ENCODE measurements at places on chromosomes 1 and 21. TPM values are rescaled to one million over a fixed set of nuclear protein-coding genes. Genes with fewer than 3 reads are reported as not detected.

ELAPOR1 gene
- total RNA-seq, result 6.3 TPM

APCS gene
- not detected for total RNA-seq

GLRX2 gene
- 19.5 TPM for total RNA-seq

PTGS2 gene
- not detected for total RNA-seq

PTCH2 gene
- 0.92 TPM for total RNA-seq

NPHS2 gene
- not detected for total RNA-seq

DNA sequence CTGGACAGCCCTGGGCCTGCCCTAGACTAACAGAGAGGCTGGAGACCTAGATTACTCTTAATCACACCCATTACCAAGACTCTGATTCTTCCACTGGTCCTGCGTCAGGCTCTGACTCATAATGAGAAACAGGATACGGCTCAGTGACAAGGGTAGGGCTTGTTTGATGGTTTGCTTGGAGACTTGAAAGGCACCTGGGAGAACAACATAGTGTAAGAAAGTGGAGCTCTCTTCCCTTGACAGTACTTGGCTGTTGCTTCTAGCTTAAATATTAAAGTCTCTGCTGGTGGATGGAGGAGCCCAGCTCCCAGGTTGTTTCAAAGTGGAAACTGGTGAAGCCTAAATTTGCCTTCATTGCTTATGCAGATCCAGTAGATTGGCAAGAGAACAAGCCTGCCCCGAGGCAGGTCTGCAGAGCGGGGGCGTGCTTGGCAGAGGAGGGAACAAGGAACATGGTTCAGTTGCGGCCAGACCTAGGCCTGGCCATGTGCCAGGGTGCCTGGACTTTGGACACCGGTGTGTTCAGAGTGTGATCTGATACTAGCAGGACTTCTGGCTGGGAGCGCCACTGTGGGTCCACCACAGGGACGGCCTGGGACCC, 480.6 kb downstream of the CAMTA1 start:
- DNase-seq, result no peak
- no peak overlapping the region for H3K4me3 ChIP-seq
- no peaks in the 10 kb centered on the region for H3K36me3 ChIP-seq

DNA sequence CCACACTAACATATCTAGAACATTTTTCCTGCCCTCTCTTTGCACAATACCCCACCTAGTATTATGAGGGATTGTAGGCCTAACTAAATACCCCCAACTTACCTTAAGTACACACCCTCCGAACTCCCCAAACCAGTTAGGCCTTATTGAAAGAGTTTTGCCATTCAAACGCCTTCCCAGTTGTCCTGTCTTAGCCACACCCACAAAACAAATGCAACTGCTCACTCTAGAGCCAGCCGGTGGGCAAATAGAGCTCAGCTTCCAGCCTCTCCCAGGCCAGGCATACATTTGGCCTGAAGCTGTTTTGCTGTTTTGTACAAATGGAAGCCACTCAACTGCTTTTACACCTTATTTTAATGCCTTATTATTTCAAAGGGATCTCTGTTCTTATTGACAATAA, 224.2 kb upstream of the RUNX1 start:
- H3K4me3 ChIP-seq, result no peak overlapping the region
- H3K27ac ChIP-seq, result no peak overlapping the region
- no peaks in the 10 kb centered on the region for H3K4me1 ChIP-seq
- H3K27me3 ChIP-seq, result no peaks in the 10 kb centered on the region
- no peaks in the 10 kb centered on the region for H3K36me3 ChIP-seq
- no peak for DNase-seq

GRCh38 chr1:21434394-21434793, 5.5 kb upstream of the NBPF3 start:
- DNase-seq, result no peak
- H3K4me3 ChIP-seq, result no peak overlapping the region
- H3K36me3 ChIP-seq, result no peaks in the 10 kb centered on the region
- H3K27ac ChIP-seq, result no peak overlapping the region

GRCh38 chr1:20112279-20113000, 6.9 kb downstream of the PLA2G2D start:
- no peaks in the 10 kb centered on the region for H3K36me3 ChIP-seq
- no peak overlapping the region for H3K27ac ChIP-seq
- no peaks in the 10 kb centered on the region for H3K4me1 ChIP-seq
- peaks cover 7% of the 10 kb centered on the region for H3K27me3 ChIP-seq

GRCh38 chr1:30319765-30320580, 403.4 kb downstream of the MATN1 start:
- DNase-seq, result no peak
- H3K27me3 ChIP-seq, result peaks cover 4% of the 10 kb centered on the region
- no peak overlapping the region for H3K27ac ChIP-seq
- no peaks in the 10 kb centered on the region for H3K4me1 ChIP-seq

GRCh38 chr1:30822006-30822405, 64.4 kb upstream of the LAPTM5 start:
- H3K4me3 ChIP-seq, result no peak overlapping the region
- no peak for DNase-seq
- H3K27ac ChIP-seq, result no peak overlapping the region
- H3K4me1 ChIP-seq, result peaks cover 22% of the 10 kb centered on the region
- no peaks in the 10 kb centered on the region for H3K36me3 ChIP-seq

DNA sequence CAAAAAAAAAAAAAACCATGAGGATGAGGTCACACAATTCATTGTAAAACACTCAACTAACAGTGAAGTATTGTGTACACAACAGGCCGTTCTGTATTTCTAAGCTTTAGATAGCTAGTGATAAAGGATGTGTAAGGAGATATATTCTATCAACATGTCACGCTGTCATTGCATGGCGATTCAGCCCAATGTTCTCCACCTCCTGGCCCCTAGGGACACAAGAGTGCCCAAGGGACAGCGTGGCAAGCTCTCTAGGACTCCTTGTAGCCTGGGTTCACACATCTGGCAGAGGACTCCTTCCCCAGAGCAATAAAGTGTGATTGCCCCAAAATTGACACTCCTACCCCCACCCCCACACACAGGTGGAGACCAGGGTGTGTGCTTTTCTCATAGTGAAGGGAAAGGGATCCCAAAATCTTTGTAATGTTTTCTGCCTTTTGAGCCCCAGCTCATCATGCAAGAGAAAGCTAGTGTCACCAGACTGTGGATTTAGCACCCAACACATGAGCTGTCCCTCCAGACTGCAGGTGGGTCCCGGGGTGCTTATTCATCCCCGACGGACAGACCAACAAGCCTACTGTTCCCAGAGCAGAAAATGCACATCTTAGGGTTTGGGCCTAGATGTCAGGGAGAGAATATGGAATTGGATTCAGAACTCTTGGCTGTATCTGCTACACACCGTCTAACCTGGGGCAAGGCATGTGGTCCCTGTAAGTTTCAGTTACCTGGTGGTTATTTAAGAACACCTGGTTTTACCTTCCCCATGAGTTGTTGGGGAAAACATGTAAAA, 11.5 kb downstream of the TMPRSS3 start:
- H3K27me3 ChIP-seq, result no peaks in the 10 kb centered on the region
- no peak for DNase-seq
- H3K4me1 ChIP-seq, result peaks cover 58% of the 10 kb centered on the region

DNA sequence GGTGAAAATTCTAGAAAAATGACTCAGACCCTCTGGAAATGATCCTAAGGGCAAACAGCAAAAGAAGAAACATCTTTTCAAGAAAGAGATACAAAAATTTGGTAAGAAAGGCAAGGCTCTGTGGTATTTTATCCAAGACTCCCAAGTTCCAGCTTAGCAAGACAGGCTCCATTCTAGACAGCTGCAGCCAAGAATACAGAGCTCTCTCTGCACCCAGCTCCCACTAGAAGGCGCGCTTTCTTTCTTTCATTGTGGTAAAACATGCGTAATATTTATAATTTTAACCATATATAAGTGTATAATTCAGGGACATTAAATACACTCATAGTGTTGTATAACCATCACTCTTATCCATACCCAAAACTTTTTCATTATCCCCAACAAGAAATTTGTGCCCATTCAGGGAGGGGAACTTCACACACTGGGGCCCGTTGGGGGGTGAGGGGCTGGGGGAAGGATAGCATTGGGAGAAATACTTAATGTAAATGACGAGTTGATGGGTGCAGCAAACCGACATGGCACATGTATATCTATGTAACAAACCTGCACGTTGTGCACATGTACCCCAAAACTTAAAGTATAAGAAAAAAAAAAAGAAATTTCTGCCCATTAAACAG, 2.2 kb upstream of the HFM1 start:
- no peaks in the 10 kb centered on the region for H3K36me3 ChIP-seq
- H3K4me1 ChIP-seq, result peaks cover 7% of the 10 kb centered on the region
- no peak overlapping the region for H3K27ac ChIP-seq

DNA sequence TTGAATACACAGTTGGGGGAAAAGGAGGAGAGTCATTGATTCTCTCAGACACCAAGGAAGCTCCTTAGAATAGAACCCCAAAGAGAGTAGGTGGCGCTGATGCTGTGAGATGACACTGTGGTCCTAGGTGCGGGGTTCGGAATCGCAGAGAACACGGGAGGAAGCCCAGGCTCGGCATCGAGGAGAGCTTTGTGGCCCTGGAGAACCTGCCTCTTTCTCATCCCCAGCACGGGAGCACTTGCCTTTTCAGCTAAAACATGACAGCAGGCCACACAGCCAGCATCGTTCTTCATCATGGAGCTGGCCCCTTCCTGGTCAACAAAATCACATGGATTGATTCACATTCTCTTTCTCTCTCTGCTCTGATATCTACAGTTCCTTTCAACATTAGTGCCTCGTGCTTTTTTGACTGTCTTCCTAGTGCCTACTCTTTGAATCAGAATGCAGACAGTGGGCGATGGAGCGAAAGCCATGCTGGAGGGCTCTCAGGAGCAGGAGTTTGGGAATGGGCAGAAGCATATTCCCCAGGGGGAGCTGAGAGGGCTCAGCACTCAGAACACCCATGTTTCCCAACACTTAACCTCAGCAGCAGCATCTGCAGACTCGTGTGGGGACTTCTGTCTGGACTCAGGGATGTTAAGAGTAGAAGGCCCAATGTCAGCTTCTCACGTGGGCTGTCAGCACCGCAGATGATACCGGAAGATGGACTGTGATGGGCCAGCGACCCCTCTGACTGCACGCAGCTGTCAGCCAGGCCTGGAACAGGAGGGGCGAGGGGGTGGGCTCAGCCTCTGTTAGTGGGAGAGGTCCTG, 539.4 kb downstream of the KIF26B start:
- H3K27me3 ChIP-seq, result no peaks in the 10 kb centered on the region
- H3K36me3 ChIP-seq, result no peaks in the 10 kb centered on the region
- DNase-seq, result no peak
- no peak overlapping the region for H3K27ac ChIP-seq

DNA sequence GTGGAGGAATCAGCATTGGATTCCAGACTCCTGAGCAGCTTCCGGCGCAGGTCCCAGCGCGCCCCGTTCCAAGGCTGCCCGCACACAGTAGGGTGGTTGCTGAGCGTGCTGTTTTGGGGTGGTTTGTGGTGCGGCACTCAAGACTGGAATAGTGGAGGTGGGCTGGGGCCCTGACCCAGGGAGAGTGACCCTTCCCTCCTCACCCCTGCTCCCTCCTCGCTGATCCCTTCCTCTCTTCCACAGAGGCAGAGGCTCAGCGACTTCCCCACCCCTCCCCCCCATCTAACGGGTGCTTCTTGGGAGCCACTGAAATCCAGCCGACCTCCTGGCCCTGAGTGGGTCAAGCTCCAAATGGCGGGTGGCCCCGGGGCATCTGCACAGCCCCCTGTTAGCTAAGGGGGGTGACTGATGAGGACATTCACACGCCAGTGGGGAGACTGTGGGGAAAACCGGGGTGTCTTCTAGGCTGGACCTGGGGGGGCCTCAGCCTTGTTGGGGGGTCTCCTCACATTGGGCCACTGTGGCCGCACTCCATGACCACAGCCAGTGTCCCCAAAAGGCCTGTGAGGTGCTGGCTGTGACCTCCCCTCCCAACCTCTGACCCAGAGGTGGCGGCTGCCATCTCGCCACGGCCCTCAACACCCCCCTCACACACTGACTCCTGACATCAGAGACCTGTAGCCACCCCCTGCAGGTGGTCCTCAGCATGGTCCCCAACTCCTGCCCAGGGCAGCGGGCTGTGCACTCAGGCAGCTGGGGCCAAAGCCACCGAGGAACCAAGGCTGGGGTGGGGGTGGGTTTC, 3.9 kb upstream of the HES4 start:
- no peak overlapping the region for H3K27ac ChIP-seq
- H3K4me1 ChIP-seq, result peaks cover 27% of the 10 kb centered on the region
- peaks cover 39% of the 10 kb centered on the region for H3K27me3 ChIP-seq
- peaks cover 4% of the 10 kb centered on the region for H3K36me3 ChIP-seq

DNA sequence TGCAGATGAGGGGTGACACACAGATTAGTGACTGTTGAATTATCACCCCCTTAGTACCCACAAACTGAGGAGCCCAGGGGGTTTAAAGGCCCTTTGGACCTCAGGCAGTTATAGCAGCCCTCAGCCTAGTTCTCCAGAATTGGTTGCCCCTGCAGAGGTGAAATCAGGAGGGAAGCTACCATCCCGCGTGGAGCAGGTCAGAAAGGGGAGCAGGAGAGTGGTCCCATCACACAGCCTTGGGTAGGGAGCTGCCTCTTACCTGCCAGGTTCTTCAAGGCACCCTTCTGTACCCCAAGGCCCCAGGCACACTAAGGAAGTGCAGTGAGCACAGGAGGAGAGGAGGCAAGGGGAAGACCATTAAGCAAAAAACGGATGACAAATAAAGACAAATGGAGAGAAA, 121.2 kb upstream of the TNR start:
- H3K27ac ChIP-seq, result no peak overlapping the region
- H3K36me3 ChIP-seq, result no peaks in the 10 kb centered on the region
- no peak overlapping the region for H3K4me3 ChIP-seq

- DNase-seq, result no peak
- peaks cover 45% of the 10 kb centered on the region for H3K27me3 ChIP-seq
- no peak overlapping the region for H3K27ac ChIP-seq
- no peak overlapping the region for H3K4me3 ChIP-seq
- no peaks in the 10 kb centered on the region for H3K36me3 ChIP-seq
Measured at GRCh38 chr1:168897249-168897648, 168.2 kb upstream of the DPT start.

- no peak overlapping the region for H3K27ac ChIP-seq
- H3K36me3 ChIP-seq, result peaks cover 18% of the 10 kb centered on the region
- peaks cover 14% of the 10 kb centered on the region for H3K4me1 ChIP-seq
- DNase-seq, result no peak
- H3K4me3 ChIP-seq, result no peak overlapping the region
- no peaks in the 10 kb centered on the region for H3K27me3 ChIP-seq
Measured at GRCh38 chr21:45513003-45513717, 29.1 kb downstream of the SLC19A1 start.

DNA sequence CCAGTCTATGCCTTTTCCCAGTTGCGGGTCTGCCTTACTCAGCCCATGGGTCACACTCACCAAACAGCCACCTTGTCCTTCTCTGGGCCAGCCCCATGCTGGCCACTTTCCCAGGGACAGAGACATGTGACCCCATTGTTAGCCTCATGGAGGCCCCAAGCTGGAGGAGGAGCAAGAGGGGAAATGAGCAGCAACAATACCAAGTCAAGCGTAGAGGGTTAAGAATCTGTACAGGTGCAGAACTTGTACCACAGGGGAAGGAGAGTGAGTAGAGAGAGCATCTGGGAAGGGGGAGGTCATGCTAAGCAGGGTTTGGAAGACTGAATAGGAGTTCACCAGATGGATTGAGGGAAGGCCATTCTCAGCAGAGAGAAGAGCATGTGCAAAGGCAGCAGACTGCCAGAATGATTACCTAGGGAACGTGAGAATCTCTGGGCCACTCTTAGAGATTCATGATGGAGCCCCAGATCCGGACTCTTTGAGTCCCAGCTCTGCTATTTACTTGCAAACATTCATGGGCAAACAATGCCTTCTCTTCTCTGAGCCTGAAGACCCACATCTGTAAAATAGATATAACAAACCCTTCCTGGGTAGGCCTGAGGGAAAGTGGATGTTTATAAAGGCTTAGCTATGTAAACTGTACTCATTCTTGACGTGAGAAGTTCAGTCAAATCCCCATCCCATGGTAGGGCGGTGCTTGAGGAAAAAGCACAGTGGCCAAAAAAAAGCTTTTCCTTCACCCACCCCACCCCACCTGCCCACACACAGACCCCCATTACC, 2.8 kb upstream of the SLC2A1 start:
- H3K27me3 ChIP-seq, result peaks cover 13% of the 10 kb centered on the region
- peaks cover 38% of the 10 kb centered on the region for H3K4me1 ChIP-seq
